ENCODE measurements at places on chromosomes 1 and 21.

GRCh38 chr1:36669262-36669661, 186.5 kb upstream of the CSF3R start:
- no peak for DNase-seq

DNA sequence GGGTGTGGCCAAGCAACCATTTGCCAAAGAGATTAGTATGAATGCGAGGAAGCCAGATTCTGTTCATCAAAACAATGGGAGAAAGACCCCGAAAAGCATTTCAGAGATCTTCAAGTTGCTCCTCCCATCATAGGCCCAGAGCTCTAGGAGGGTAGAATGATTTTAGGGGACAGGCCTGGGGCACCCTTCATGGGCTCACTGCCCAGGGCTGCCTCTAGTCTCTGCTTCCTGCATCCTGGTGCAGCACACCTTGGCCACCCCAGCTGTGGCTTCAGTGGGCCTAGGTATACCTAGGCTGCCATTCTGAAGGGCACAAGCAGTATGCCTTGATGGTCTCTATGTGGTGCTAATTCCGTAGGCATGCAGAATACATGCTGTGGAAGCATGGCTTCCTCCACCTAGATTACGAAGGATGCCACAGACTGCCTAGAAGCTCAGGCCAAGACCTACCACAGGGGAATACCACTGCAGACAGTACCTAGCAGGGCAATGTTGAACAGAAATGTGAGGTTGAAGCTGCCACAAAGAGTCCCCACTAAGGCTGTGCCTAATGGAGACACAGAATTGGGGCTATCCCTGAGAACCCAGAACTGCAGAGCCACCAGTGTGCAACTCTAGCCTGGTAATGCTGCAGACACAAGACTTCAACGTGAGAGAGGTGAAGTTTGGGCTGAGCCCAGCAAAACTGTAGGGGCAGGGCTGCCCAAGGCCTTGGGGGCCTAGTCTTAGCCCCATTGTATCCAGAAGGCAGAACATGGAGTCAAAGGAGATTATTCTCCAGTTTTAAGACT, 158.8 kb downstream of the CLIC6 start:
- no peak for DNase-seq

GRCh38 chr1:17136936-17137335, 17.7 kb upstream of the PADI2 start:
- DNase-seq = no peak

- no peak for DNase-seq
Observed at GRCh38 chr1:216057063-216057462, 366.2 kb downstream of the USH2A start.

GRCh38 chr1:87325982-87326738, 2.5 kb upstream of the LMO4 start:
- DNase-seq = peak; percentile 74

DNA sequence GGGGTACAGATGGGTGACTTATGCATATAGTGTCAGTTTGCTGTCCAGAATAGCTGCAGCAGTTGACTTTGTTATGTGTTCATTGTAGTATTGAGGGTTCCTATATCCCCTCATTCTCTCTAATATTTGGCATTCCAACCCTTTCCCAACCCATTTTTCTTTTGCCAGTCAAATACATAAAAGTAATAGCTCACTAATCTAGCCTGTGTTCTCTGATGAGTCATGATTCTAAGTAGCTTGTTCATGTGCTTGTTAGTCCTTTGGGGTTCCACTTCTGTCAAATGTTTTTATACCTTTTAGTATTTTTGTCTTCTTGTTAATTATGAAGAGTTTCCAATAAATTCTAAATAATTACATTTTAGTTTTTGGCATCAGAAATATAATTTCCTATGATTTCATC, 99.2 kb upstream of the MROH9 start:
- DNase-seq = no peak

DNA sequence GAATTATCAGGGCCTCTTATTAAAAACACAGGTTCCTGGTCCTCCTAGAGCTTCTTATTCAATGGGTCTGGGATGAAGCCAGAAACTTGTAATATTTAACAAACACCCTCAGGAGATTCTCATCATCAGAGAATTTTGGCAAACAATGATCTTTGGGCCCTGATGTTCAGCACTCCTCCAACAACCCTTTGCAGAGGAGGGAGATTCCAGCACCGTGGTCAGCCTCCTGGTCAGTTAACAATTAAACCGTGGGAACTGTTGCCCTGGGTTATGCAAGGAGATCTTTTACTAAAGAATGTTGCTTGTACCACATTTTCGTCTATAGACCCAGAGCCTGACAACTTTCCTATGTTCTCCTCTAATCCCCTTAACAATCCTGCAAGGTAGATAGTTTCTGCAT, 294.4 kb downstream of the PLPP3 start:
- no peak for DNase-seq

GRCh38 chr1:237282208-237282783, 240.3 kb downstream of the RYR2 start:
- DNase-seq = no peak

GRCh38 chr1:29990304-29990703, 733.1 kb downstream of the MATN1 start:
- no peak for DNase-seq
